Activated T-helper 9 cell treated with anti-CD3 and anti-CD28 coated beads, Interleukin-2, amount 50 U/mL, for 16 hours (primary cell): ENCODE measurements at places on chromosomes 7 and 10.

DNA sequence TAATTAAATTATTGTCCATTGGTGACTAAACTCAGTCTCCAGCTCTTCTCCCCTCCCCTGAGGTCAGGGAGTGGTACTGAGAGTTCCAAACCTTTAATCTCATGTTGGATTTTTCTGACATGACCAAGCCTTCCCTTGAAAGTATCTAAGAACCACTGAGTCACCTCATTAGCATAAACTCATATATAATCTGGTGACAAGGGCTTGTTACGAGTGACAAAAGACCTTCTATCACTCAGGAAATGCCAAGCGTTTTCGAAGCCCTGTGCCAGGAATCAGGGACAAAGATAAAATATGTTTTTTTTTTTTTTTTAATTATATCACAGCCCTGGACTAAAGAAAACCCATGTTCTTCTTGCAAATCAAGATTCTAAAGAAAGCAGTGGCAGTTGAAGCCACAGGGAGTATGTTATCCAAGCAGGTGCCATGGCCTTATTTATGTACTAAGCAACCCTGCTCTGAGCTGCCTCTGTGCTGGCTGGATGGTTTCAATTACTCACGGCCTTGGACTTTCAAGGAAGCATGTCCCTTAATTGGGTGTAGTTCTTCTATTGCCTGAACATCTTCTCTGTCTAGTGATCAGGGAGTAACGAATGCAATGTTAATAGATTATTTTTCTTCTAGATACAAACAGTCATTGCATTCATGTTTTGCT is 169.0 kb upstream of the PRKCQ start:
- no peak for DNase-seq

DNA sequence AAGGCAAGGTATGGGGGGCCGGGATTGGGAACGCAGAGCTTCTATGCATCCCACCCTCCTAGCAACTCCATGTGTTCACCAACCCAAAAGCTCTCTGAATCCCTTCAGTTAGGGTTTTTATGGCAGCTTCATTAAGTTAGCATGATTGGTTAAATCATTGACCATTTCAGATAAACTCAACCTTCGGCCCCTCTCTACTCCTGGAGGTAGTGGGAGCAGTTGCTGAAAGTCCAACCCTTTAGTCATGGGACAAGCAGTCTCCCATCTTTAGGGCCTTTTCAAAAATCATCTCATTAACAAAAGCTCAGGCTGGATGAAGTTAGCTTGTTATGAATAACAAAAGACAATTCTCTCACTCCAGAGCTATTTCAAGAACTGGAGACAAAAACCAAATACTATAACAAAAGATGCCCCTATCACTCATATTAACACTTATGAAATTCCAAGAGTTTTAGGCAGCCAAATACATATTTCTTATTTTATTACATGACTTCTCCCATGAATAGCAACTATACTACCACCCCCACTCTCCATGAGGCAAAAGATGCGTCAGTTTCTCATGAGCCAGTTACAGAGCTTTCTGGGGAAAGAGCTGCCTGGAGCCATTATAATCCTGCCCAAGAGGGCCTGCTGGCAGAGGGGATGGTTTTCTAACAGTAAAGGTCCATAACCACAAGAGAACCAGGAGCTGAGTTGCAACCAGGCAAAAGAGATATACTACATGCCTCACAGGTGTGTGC is 44.6 kb downstream of the SLC16A12 start:
- DNase-seq: no peak

DNA sequence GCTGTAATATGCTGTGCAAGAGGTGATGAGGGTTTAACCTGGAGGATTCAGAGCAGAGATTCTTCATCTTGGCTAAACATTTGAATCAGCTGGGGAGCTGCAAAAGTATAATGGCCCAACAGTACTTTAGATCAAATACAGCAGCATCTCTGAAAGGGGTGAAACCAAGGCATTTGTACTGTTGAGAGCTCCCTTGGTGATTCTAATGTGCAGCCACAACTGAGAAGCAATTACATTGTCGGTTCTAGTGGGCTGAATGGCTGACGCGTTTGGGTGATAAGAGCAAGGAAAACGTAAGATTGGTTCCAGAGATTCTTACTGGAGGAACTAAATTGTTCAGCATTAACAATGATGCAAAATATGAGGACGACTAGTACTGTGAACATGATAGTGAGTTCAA is 269.7 kb downstream of the AGMO start:
- DNase-seq: no peak

- no peak for DNase-seq
These were observed 19.2 kb downstream of the TMEM273 start for GRCh38 chr10:49168831-49169500.

GRCh38 chr7:104794154-104794553 is 219.9 kb upstream of the KMT2E start:
- no peak for DNase-seq

DNA sequence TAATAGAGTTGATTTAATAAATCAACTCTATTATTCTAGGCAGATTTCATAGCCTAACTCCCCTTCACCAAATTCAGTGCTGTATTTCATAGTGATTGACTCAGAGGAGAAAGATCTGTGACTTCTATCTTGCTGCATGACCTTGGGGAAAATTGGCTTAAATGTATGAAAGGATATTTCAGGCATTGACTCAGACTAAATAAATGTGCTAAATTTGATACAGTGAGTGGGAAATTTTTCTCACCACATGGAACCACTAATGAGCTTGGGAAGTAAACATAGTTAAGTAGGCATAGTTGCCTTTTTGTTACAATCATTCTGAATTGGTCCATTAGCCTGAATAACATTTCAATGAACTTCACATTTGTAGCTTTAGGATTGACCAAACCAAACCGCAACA is 89.0 kb upstream of the PRPS1L1 start:
- DNase-seq: no peak

GRCh38 chr10:131817866-131818509 is 82.8 kb upstream of the PPP2R2D start:
- no peak for DNase-seq
